Left cardiac atrium (tissue), 4 donors: ENCODE measurements at places on chromosomes 5 and 9. TPM values are rescaled to one million over a fixed set of nuclear protein-coding genes. Genes with fewer than 3 reads are reported as not detected.

DNA sequence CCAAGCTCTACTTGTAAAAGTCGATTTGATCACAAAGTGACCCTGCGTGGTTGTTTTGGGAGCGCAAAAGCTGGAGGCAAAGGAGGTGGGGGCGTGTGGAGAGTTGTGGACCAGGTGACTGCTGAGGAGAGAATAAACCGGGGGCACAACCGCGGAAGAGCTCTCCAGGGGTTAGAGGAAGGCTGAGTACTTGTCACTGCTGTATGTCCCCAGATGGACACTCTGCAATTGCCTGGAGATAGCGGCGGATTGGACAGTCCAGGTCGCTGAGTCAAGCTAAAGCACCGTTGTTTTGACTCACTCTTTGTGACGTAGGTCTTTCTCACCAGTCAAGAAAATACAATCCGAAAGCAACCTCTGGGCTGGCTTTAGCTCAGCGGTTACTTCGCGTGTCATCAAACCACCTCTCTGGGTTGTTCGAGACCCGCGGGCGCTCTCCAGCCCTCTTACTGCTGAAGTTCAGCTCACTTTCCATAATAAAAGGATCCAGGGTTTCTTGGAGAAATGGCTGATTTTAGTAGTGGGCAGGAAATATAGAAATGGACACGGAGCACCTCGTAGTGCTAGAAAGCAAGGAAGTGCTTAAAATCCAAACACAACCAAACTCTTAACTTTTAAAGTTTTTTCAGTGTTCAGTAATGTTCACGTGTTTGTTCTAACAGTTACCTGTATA is 25.7 kb downstream of the ZMAT2 start:
- DNase-seq, result peak; percentile 47

GRCh38 chr5:14038341-14038959 is 94.0 kb upstream of the DNAH5 start:
- DNase-seq, result no peak

- no peak for DNase-seq
Measured at GRCh38 chr9:81852820-81853219, 75.4 kb upstream of the SPATA31D4 start.

DNA sequence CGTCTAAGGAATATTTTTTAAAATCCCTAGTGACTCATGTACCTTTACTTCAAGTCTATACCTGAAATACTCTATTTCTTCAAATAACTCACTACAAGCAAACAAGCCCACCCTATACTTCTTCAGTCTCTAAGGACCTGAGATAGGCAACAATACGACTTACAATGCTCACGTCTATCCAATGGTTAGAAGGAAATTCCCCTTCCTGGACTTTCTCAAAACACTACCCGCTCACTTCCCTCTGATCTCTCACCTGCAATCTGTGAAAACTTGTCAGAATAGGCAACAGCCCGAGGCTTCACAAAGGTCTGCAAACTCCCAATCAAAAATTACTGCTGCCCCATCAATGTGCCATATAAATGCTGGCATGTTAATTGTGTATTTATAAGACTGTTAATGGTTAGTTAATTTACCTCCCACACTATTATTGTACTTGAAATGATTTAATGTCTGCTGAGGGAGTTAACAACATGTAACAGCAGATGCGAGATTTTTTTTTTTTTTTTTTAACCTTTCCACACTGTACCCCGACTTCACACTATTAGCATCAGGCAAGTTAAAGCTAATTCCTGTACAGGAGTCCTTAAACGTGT is 27.3 kb downstream of the MAPKAP1 start:
- no peak for DNase-seq

Gene BTNL8
- not detected for total RNA-seq
